ENCODE measurements at places on chromosomes 6 and 20. TPM values are rescaled to one million over a fixed set of nuclear protein-coding genes. Genes with fewer than 3 reads are reported as not detected.

Gene GPX5
- total RNA-seq: not detected

Gene ANKRD66
- total RNA-seq: not detected

Gene MROH8
- total RNA-seq: 5.2 TPM

Gene C6orf52
- 3.3 TPM for total RNA-seq

Gene C20orf96
- total RNA-seq: 16.1 TPM

Gene LY6G5C
- 2.6 TPM for total RNA-seq

Gene DEFB128
- not detected for total RNA-seq

Gene ZSCAN12
- total RNA-seq: 10.2 TPM

DNA sequence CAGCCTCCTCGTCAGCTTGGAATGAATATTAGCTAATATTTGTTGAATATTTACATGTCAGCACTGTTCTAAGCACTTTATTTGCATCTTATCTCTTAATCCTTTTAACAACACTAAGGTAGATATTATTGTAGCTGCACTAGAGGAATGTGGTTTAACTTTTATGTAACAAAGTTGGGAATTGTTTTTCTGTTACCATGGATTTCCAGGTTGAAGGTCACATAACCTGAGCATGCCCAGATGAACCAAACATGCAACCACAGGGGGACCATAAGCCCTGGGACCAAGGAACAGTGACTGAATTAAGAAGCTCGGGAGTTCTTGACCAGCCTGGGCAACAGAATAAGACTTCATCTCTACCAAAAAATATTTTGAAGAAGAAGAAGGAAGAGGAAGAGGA lies 29.1 kb upstream of the YWHAB start:
- DNase-seq: no peak

DNA sequence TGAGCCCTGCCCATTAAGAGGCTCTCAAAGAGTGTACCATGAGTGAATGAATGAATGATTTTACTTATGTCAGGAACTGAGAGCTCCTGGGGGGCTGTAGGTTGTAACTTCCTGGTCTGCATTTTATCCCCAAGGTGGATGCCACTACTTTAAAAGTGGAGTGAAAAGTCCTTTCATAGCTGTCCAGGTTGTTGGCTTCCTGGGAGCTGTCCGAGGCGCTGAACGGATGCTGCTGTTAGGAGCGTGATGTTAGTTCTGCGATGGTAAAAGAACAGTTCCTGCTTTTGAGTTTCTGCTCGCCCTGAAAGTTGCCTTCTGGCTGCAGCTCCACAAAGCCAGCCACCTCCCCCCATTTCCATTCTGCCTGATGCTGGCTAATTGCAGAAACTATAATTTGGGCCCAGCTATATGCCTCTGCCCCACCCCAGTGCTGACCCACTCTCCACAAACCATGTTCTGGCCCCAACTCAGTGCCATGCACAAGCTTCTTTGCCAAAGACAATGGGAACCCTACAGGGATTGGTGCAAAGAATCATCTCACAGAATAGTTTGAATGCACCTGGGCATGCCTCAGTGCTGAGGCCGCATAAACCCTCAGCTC lies 330.9 kb upstream of the CDH4 start:
- no peak for DNase-seq

DNA sequence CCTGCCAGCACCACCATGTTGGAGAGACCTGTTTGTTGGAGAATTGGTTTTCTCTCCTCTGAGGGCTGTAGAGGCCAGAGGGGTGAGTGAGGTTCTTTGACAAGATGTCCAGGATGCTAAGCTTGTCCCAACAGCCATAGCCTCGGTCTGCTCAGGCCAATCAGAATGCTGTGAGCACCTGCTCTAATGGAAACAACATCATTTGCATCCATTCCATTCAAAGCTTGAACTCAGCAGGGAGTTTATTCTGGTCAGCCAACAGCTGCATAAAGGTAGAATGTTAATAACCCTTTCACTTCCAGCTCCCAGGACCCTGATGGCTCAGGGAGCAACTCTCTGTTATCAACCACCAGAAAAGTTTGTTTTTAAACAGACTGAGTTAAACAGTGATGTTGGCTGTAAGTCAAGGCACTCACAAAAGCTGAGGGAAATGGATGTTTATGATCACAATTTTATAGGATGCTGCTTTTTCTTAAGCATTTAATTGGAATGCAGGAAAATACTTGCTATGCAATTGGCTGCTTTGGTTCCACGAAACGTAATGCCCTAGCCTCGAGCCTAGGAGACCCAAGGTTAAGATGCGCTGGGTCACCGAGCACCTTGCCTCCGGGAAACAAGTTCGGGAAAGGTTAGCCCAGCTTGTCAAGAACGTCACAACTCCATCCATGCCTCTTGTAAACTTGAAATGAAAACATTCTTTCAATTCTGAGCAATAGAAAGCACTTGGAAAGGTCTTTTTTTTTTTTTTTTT lies 155.2 kb downstream of the NFATC2 start:
- no peak for DNase-seq

DNA sequence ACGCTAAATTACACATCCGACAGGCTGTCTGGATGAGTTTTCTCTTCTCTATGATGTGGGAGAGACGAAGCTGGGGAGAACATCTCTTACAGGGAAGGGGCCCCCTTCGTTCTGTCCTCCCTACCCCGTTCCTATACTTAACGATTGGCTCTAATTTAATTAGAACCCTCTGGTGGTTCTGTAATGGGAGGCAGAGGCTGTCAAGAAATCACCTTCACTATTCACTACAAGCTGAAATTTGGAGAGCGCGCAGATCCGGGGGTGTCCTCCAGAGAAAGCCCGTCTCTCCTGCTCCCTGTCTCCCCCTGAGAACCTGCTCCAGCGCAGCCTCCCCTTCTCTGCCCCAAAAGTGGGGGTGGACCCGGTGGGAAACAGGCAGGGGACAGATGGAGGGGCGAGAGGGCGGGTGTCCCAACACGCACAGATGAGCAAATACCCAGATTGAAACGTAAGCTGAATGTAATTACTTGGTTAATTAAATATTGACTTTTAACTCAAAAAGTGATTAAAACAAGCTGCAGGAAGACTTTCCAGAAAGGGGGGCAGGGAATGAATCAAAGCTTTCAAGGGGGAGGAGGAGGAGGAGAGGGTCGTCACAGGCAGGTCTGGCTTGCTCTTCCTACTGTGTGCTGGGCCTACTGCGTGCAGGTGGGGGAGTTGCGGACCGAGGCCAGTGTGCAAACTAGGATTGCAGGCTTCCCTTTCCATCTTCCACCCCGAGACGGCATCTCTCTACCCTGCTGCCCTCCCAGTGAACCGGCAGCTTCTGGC lies 1.3 kb downstream of the SULF2 start:
- no peak for DNase-seq

GRCh38 chr20:37822141-37822601 lies 80.8 kb upstream of the VSTM2L start:
- no peak for DNase-seq

DNA sequence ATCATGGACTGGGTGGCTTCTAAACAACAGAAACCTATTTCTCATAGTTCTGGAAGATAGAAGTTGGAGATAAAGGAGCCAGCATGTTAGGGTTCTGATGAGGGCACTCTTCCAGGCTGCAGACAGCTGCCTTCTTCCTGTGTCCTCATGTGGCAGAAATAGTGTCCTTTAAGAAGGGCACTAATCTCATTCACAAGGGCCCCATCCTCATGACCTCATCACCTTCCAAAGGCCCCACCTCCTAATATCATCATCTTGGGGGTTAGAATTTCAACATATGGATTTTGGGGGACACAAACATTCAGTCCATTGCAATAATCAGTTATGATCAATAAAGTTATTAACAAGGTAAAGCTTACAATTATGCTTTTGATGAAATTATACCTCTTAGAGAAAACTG lies 130.8 kb upstream of the SLC22A23 start:
- DNase-seq: no peak

- no peak for DNase-seq
Measured at GRCh38 chr20:63833776-63834490, 2.9 kb upstream of the ZBTB46 start.

- DNase-seq: no peak
Measured at GRCh38 chr6:168407842-168408241, 33.1 kb upstream of the SMOC2 start.

Data from prostate gland (tissue), 2 donors.